Activated B cell treated with CpG ODN at 0.5 μM for 24 hours (primary cell): ENCODE measurements at places on chromosomes 3 and 15.
A peak's percentile ranks its signal among the peaks of the same experiment; 100 is the strongest.

GRCh38 chr15:25415707-25416106 is 23.1 kb downstream of the UBE3A start:
- no peak overlapping the region for H3K4me3 ChIP-seq
- no peaks in the 10 kb centered on the region for H3K27me3 ChIP-seq
- H3K36me3 ChIP-seq, result peaks cover 28% of the 10 kb centered on the region
- no peak overlapping the region for H3K27ac ChIP-seq
- DNase-seq, result no peak
- H3K4me1 ChIP-seq, result peaks cover 77% of the 10 kb centered on the region

DNA sequence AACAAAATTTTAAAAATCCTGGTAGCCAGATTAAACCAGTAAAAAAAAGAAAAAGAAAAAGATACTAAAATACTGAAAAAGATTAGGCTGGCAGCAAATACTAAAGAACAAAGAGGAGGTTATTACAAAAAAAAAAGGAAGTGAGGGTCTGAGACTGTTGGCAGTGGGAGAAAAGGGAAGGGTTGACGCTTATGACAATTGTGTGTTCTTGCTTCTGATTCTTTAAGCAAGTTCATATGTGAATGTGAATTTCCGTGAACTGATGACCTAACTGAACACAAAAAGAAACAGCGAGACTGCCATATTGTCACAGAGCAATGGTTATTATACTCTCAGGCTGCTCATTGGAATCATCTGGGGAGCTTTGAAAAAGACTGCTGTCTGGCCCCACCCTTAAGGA is 56.5 kb downstream of the ATP13A4 start:
- no peak overlapping the region for H3K27ac ChIP-seq
- H3K36me3 ChIP-seq, result no peaks in the 10 kb centered on the region
- DNase-seq, result no peak
- H3K4me1 ChIP-seq, result no peaks in the 10 kb centered on the region
- no peak overlapping the region for H3K4me3 ChIP-seq

- peaks cover 23% of the 10 kb centered on the region for H3K36me3 ChIP-seq
- H3K27ac ChIP-seq, result peak overlapping the region; percentile 87
- DNase-seq, result peak; percentile 67
- H3K27me3 ChIP-seq, result no peaks in the 10 kb centered on the region
Measured at GRCh38 chr15:84633311-84634227, 20.5 kb downstream of the WDR73 start.

DNA sequence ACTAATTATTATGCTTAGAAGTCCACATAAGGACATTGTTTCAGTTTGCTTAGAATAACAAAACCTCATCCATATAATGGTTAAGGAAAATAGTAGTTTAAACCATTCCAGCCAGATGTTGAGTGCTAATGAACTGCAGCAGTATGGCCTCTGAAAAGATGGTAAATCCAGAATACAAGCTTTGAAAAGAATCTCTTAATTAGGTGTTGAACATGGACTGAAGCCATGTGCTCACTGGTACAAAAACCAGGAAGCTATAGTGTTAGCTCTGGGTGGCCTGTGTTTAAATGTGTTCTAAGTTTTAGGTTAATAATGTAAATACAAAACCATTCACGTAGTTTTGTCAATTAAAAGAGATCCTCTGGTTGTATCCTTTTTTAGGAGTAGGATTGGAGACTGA is 78.2 kb downstream of the GALK2 start:
- no peaks in the 10 kb centered on the region for H3K27me3 ChIP-seq
- H3K4me3 ChIP-seq, result no peak overlapping the region
- H3K27ac ChIP-seq, result no peak overlapping the region
- no peak for DNase-seq
- H3K4me1 ChIP-seq, result peaks cover 3% of the 10 kb centered on the region

- peak overlapping the region; percentile 17 for H3K4me3 ChIP-seq
- peaks cover 52% of the 10 kb centered on the region for H3K4me1 ChIP-seq
- no peaks in the 10 kb centered on the region for H3K36me3 ChIP-seq
- peak overlapping the region; percentile 77 for H3K27ac ChIP-seq
- DNase-seq, result no peak
- H3K27me3 ChIP-seq, result no peaks in the 10 kb centered on the region
Measured at GRCh38 chr15:31255732-31256377, 70.8 kb upstream of the KLF13 start.

- no peaks in the 10 kb centered on the region for H3K27me3 ChIP-seq
- H3K27ac ChIP-seq, result no peak overlapping the region
- H3K36me3 ChIP-seq, result peaks cover 76% of the 10 kb centered on the region
Measured at GRCh38 chr3:108051005-108051404, 39.8 kb downstream of the CD47 start.
